ENCODE measurements at places on chromosomes 12 and 14.

GRCh38 chr14:51883232-51883631 is 22.8 kb downstream of the GNG2 start:
- peak; percentile 31 for DNase-seq

- no peak for DNase-seq
Observed at GRCh38 chr12:107356266-107356936, 263.1 kb upstream of the CRY1 start.

DNA sequence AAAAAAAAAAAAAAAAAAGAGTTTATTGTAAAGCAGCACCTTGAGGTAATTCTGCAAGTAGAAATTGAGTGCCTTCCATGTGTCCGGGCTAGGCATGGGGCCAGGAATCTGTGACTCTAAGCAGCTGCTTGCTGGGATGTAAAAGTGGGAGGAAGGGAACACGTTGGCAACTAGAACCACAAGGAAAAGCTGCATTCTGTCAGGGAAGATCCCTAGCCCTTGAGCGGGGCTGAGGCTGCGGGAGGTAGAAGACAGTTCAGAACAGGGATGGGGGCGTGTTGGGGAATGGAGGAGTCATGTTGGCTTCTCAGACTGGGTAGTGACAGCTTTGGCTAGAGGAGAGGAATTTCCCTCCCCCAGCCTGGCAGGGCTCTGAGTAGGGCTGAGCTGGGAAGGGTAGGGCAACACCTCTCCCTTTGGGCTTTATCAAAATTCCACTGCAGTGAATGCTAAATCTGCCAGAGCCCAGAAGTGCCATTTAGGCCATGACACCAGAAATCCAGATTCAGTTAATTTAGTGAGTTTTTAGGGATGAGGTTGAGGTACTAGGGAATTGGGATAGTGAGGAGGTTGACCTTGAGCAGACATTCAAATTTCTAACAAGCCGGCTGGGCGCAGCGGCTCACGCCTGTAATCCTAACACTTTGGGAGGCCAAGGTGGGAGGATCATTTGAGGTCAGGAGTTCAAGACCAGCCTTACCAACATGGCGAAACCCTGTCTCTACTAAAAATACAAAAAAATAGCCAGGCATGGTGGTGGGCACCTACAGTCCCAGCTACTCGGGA is 3.4 kb upstream of the TRAFD1 start:
- no peak for DNase-seq

DNA sequence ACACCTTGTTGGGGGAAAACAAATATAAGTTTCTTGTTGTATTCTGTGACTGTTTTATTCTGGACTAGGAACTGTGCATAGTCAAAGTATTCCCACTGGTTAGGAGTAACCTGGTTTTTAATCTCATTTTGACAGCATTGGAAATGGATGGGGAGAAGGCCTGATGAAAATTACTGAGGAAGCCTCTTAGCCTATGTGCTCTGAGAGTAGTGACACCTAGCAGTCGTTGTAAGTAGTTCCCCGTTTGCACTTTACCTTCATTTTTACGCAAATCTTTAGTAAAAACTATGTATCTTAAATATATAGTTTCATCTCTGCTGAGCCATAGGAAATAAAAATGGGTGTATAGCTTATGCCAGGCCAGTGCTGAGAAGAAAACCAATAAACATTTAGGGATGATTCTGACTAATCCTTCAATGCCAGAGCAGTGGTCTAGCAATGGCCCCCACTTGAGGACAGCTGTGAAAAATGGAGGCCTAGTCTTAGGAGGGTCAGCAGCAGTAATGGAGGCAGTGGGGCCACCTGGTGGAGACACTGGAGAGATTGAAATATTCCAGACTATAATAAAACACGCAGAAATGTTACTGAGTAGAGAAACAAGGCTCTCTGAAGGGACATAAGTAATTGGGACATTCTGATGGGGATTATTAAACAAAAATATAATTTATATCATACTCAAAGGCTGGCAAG is 133.2 kb upstream of the NOVA1 start:
- no peak for DNase-seq

DNA sequence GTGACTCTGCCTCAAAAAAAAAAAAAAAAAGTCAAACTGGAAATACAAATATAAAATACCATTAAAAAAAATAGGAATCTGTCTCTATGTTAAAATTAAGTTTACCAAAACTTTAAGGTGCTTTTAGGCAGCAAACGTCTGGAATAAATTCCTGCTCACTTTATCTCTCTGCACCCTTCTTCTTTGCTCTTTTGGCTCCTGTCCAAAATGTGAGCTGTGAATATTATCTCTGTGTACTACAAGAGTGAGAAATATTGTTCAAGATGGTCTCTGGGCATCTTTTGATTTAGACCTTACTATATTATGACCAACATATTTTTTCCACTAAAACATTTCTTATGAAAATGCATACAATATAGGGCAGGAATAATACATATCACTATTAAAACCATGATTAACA is 63.7 kb downstream of the PUS7L start:
- DNase-seq: no peak

DNA sequence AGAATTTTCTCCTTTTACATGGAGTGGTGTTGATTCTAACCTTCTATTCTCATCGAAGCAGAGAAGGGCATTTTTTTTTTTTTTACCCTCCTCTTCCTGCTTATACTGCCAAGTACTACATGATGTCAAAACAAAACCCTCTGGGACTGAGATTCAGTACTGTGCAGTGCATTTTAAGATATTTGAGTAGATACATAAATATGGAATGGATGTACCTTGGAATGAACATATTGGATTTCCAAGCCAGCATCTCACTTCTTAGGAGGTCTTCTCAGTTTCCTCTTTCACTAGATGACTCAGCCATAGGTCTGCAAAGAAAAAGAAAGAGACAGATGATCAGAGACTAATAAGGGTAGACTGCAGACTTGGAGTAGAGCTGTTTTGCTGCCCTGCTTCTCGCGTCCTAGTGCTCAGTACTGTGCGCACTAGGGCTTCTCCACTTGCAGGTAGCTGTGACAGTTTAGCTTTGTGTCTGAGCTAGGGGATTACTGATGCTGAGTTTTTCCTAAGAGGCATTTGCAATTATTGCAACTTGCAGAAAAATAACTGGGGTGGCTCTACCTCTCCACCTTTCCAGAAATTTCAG is 20.4 kb downstream of the TPH2 start:
- DNase-seq: no peak

All from T-helper 1 cell (primary cell).